Suprapubic skin (tissue), 4 donors: ENCODE measurements at places on chromosomes 1 and 21.

GRCh38 chr1:33390542-33390941, 40.4 kb downstream of the PHC2 start:
- no peak for DNase-seq

DNA sequence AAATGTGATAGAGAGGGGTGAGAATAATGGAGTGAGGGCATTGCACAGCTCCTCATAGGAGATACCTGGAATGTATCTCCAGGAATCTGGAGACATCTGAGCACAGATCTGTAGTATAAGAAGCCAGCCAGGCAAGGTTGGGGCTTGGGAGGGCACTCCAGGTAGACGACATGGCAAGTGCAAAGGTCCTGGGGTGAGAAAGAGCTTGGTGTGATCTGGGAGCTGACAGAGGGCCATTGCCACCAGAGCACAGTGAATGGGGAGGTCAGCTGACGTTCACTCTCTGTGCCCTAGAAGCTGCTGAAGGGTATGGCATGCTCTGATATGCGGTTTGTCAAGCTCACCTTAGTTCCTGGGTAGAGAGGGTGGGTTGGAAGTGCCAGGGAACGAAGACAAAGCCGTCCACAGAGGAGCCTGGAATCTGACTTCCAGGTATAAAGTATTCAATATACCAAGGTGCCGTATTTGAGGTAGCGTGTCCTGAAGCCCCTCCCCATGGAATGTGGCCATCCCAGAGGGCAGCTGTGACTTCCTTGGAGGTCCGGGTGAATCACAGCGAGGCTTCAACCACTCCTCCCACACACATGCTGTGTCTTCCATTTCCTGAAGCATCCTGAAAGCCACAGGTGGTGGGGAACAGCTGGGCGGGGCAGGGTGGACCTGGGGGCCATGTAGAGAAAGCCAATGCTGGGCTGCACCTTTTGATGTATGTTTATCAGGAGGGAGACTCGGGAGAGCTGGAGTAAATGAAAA, 182.7 kb upstream of the KLHDC7A start:
- no peak for DNase-seq

DNA sequence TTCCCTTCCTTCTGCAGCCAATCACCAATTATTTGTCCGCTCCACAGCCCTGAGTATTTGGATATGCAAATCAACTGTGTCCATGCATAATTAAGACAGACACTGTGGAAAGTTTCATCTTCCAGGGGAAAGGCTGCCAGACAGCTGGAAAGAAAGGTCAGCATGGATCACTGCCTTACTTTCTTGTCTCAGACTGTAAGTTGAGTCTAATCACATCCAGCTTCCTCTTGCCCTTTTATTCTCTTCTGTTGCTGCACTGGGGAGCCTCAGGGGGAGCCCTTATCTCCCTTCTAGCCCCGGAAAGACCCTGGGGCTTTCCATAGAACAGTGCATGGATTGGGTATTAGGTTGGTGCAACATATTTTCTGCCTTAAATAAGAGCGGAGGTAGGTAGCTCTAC, 182.9 kb downstream of the OMA1 start:
- DNase-seq: no peak

DNA sequence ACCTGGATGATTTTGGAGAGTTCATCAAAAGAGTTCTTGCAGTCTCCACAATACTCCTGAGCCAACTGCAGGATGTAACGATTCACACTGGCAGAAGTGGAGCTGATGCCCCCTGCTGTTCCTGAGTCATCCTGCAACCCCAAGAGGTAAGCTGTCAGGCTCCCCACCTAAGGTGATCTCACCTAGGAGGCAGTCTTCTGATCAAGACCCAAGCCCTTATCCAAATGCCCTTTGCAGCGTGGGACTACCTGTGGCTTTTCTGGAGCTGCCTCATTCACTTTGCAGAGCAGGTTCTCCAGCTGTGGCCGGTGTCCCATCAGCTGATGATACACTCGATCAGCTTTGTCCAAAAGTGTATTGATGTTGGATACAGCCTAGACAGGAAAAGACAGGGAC, 96.4 kb downstream of the UBR4 start:
- DNase-seq: no peak

GRCh38 chr1:103259982-103260381, 151.7 kb upstream of the COL11A1 start:
- DNase-seq: no peak

DNA sequence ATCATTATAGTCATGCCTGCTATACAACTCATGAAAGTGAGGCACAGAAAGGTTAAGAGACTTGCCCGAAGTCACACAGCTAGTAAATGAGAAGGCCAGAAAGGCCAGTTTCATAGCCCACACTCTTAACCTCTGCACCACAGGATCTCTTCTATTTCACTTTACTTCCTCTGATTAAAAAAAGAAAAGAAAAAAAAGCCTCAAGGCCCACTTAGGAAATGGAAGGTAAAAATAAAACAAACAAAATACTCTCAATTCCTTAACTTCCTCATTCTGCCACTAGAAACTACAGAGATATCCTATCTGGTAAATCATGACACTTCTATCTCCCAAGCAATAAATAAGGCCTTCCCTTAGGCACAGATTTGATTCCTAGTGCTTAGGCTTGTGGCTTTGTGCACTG, 7.6 kb upstream of the ENAH start:
- no peak for DNase-seq

DNA sequence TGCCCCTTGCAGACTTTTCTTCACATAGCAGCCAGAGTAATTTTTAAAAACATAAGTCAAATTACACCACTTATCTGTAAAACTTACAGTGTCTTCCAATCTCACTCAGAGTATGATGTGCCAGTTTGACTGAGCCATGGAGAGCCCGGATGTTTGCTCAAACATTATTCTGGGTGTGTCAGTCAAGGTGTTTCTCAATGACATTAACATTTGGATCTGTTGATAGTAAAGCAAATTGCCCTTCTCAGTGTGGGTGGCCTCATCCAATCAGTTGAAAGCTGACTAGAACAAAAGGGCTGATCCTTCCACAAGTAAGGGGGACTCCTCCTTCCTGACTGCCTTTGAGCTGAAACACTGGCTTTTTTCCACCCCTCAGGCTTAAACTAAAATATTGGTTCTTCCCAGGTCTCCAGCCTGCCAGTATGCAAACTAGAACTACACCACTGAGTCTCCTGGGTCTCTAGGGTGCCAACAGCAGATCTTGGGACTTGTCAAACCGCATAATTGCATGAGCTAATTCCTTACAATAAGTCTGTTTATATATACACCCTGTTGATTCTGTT, 157.9 kb upstream of the CTTNBP2NL start:
- DNase-seq: no peak

DNA sequence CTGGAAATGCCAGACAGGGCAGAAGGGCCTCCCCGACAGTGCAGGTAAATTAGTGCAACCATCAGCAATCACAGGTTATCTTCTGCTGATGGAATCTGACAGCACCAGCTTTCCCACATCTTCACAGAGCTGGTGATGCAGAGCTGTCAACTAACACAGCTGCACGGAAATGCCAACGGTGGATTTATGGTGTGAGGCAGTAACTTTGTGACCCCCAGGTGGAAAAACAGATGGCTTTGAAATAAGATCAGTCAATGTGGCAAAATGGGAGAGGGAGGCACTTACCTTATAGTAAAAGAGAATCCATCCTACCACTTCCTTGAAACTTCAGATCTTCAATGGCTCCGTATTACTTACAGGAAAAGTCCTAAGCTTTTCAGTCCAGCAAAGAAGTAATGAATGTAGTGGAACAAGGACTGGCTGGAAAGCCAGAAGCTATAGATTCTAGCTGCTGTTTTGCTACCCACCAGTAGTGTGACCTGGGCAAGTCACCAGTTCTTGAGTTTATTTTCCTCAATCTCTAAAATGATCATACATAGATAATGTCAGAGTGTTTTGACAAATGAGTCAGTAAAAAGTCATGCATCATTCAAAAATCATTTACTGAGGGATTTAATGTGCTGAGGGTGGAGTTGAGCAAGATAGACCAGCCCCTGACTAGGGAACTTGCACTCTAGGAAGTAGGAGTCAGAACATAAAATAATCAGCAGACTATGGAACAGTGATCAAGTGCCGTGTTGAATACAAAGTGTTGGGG, 245.7 kb upstream of the JUN start:
- no peak for DNase-seq

- DNase-seq: no peak
These were observed 214.7 kb upstream of the EDN2 start for GRCh38 chr1:41698916-41699860.

- DNase-seq: no peak
These were observed 17.1 kb upstream of the PARP1 start for GRCh38 chr1:226425004-226425378.

DNA sequence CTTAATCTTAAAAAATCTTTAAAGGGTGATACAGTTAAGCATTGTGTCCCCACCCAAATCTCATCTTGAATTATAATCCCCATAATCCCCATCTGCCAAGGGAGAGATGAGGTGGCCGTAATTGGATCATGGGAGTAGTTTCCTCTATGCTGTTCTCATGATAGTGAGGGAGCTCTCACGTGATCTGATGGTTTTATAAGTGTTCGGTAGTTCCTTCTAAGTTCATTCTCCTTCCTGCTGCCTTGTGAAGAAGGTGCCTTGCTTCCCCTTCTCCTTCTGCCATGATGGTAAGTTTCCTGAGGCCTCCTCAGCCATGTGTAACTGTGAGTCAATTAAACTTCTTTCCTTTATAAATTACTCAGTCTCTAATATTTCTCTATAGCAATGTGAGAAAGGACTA, 10.7 kb downstream of the DHRS3 start:
- DNase-seq: no peak

GRCh38 chr21:15893902-15894301, 164.1 kb downstream of the USP25 start:
- DNase-seq: no peak

- DNase-seq: no peak
These were observed 413.3 kb upstream of the ZRANB2 start for GRCh38 chr1:71494163-71494562.

- DNase-seq: no peak
These were observed 4.0 kb downstream of the S100A16 start for GRCh38 chr1:153608742-153609584.
